ENCODE measurements at places on chromosomes 1 and 21. TPM values are rescaled to one million over a fixed set of nuclear protein-coding genes. Genes with fewer than 3 reads are reported as not detected.
A peak's percentile ranks its signal among the peaks of the same experiment; 100 is the strongest.

GRCh38 chr1:241706967-241707366 is 54.9 kb downstream of the WDR64 start:
- no peak overlapping the region for H3K4me3 ChIP-seq
- H3K27me3 ChIP-seq = no peaks in the 10 kb centered on the region
- no peaks in the 10 kb centered on the region for H3K36me3 ChIP-seq
- H3K27ac ChIP-seq = no peak overlapping the region
- DNase-seq = no peak

The XCL2 gene
- not detected for total RNA-seq

The ESRRG gene
- total RNA-seq = 1.8 TPM

The ZNF593OS gene
- total RNA-seq = not detected

The NBPF14 gene
- total RNA-seq = 13.2 TPM

GRCh38 chr1:55870106-55870505 is 654.9 kb upstream of the USP24 start:
- no peaks in the 10 kb centered on the region for H3K27me3 ChIP-seq
- no peak for DNase-seq
- no peak overlapping the region for H3K27ac ChIP-seq
- H3K36me3 ChIP-seq = no peaks in the 10 kb centered on the region
- peaks cover 15% of the 10 kb centered on the region for H3K4me1 ChIP-seq

GRCh38 chr1:68448365-68448764 is 1.4 kb downstream of the RPE65 start:
- DNase-seq = peak; percentile 22
- no peak overlapping the region for H3K4me3 ChIP-seq

DNA sequence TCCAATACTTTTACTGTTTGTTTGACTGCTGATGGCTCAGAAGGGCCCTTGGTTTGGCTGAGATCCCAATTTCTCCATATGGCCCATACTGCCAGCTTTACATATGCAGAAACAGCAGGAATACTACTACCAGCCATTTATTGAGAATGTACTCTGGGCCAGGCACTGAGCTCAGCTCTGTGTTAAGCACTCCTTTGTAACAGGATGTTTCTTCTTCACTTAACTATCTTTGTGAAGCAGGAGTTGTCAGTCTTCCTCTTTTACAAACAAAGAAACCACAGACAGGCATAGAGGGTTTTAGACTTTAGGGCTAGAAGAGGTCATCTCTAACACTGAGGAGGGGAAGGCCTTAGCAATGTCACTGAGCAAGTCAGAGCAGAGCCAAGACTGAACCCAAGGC is 8.3 kb downstream of the HMGCL start:
- peaks cover 20% of the 10 kb centered on the region for H3K36me3 ChIP-seq
- H3K27me3 ChIP-seq = no peaks in the 10 kb centered on the region
- H3K4me3 ChIP-seq = no peak overlapping the region
- DNase-seq = no peak
- no peak overlapping the region for H3K27ac ChIP-seq

DNA sequence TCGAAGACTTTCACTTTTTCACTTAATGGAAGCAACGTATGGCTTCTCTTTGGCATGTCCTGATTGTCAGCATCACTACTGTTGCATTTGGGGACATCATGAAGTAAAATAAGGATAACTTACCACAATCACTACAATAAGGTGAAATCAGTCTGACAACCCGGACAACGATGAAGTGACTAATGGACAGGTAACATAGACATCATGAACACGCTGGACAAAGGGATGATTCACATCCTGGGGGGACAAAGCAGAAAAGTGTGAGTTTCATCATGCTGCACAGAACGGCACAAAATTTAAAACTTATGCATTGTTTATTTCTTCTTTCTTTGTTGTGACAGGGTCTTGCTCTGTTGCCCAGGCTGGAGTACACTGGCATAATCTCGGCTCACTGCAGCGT is 53.9 kb downstream of the FH start:
- no peaks in the 10 kb centered on the region for H3K36me3 ChIP-seq
- no peak overlapping the region for H3K4me3 ChIP-seq
- no peak for DNase-seq
- no peak overlapping the region for H3K27ac ChIP-seq
- no peaks in the 10 kb centered on the region for H3K4me1 ChIP-seq

DNA sequence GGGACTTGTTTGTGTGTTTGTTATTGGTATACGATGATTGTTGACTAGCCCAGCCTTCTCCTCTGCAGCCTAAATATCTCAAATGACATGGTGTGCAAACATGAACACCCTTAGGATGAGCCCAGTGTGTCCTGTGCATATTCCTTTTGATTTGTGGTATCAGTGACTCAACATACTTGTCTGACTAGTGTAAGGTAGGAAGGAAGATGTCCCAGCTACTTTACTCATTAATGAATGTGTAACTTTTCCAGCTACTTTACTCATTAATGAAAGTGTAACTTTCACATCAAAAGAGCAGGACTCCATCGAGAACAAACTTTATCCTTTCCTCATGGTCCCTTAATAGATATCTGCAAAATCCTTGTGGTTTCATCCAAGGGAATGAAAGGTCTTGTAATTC is 2.7 kb upstream of the ZNF692 start:
- no peak overlapping the region for H3K4me3 ChIP-seq
- DNase-seq = no peak
- H3K36me3 ChIP-seq = 0 out of 2 replicates have a peak, but pooled peaks cover 3% of the 10 kb centered on the region

DNA sequence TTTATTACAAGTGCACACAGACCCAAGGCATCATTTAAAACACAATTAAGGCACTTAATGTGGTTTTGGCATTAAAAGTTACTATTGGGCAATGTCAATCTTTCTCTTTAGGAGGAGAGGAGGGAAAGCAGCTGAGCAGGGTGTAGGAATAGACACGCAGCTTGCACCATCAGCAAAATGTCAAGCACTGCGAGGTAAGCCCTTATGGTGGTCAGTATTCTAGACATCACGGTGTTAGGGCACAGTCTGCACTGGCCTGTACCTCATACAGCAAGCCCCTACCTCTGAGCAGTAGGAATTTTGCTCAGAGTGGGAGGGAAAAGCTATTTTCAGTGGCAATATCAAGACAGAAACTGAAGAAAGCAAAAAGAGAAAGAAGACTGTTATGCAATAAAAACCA is 62.0 kb upstream of the ESRRG start:
- peaks cover 34% of the 10 kb centered on the region for H3K4me1 ChIP-seq
- H3K4me3 ChIP-seq = no peak overlapping the region
- no peaks in the 10 kb centered on the region for H3K27me3 ChIP-seq
- DNase-seq = no peak

DNA sequence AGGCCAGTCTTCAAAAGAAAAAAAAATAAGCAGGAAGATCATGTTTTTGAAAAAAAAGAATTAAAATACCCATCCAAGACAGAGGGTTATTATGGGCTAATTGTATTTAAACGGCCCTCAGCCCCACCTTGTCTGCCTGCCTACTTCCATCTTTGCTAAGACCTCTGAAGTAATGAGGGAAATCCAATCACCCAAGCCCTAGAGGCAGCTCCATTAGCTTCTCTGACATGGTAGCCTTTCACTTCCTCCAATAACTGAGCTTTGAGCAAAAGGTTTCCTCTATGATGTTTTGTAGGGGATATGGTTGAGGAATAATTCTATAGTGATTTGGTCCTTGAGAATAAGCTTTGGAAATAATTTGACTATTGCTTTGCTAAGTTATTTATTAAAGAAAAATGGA is 178.2 kb upstream of the SGIP1 start:
- peak overlapping the region; percentile 81 for H3K27ac ChIP-seq
- DNase-seq = no peak
- H3K27me3 ChIP-seq = no peaks in the 10 kb centered on the region

- 0 out of 2 replicates have a peak, but pooled peaks cover 3% of the 10 kb centered on the region for H3K4me1 ChIP-seq
- no peak overlapping the region for H3K27ac ChIP-seq
- no peaks in the 10 kb centered on the region for H3K27me3 ChIP-seq
- DNase-seq = no peak
- no peaks in the 10 kb centered on the region for H3K36me3 ChIP-seq
Observed at GRCh38 chr1:22738522-22738921, 27.9 kb downstream of the EPHB2 start.

The TDRD5 gene
- total RNA-seq = 0.66 TPM

- H3K36me3 ChIP-seq = no peaks in the 10 kb centered on the region
- H3K4me3 ChIP-seq = no peak overlapping the region
- H3K27ac ChIP-seq = no peak overlapping the region
Observed at GRCh38 chr1:161503394-161503748, 1.9 kb upstream of the FCGR2A start.

GRCh38 chr1:31541194-31541593 is 35.1 kb upstream of the TINAGL1 start:
- peaks cover 3% of the 10 kb centered on the region for H3K36me3 ChIP-seq
- DNase-seq = no peak
- no peak overlapping the region for H3K4me3 ChIP-seq
- H3K4me1 ChIP-seq = no peaks in the 10 kb centered on the region
- peaks cover 16% of the 10 kb centered on the region for H3K27me3 ChIP-seq

The LINGO4 gene
- total RNA-seq = not detected

DNA sequence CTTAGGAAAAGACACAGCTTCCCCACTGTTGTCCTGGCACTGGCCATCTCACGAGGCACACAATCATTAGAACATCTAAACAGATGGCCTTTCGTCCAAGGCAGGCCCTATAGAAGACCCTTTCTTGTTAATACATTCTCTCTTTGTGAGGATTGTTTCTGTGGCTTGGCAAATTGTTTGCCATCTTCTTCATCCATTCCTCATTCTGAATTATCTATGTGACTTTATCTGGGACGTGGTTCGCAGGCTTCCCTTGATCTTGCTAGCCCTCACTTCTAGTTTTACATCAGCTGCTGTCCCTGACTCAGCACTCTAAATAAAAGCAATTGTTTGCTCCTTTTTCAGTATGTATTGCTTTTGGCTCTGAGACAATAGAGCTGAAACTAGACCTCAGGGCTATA is 101.1 kb upstream of the ZC3H11B start:
- DNase-seq = no peak
- no peaks in the 10 kb centered on the region for H3K36me3 ChIP-seq
- H3K4me1 ChIP-seq = 0 out of 2 replicates have a peak, but pooled peaks cover 2% of the 10 kb centered on the region

The FAM229A gene
- total RNA-seq = 6.7 TPM

The TNNT2 gene
- total RNA-seq = 7.9 TPM

The CD5L gene
- not detected for total RNA-seq

DNA sequence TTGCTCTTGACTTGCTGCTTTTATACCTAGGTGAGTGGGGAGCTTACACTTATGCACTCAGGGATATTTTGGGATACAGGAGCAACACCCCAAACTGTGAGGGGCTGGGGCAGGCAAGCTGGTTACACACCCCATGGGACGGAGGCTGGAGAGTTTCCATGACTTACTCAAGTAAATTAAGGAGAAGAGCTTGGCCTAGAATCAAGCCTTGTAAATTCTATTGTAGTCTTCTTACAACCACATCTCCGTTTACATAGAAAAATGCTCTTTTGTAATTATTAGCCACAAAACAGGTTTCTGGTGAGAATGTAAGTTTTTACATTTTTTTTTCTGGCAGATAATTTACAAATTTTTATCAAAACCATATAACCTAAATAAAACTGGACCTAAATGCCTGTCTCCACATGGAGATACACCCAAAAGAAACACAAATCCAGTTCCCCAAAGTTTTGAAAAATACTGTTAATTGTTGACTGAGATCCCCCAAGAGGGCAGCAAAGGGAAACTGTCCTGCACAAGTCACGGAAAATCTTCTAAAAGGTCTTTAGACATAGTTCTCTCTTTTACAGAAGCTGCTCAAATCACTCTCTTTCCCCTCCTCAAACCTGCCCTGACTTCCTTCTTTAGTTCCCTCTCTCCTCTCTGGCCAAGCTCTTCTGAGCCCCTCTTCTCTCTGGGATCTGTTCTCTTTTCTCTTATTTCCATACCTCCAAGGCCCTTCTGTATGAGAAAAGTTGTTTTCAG is 134.0 kb downstream of the HIVEP3 start:
- H3K4me1 ChIP-seq = peaks cover 7% of the 10 kb centered on the region
- DNase-seq = no peak
- no peak overlapping the region for H3K27ac ChIP-seq
- H3K27me3 ChIP-seq = peaks cover 2% of the 10 kb centered on the region
- H3K4me3 ChIP-seq = no peak overlapping the region

The LIX1L gene
- total RNA-seq = 3.0 TPM

The SPTA1 gene
- 0.09 TPM for total RNA-seq

DNA sequence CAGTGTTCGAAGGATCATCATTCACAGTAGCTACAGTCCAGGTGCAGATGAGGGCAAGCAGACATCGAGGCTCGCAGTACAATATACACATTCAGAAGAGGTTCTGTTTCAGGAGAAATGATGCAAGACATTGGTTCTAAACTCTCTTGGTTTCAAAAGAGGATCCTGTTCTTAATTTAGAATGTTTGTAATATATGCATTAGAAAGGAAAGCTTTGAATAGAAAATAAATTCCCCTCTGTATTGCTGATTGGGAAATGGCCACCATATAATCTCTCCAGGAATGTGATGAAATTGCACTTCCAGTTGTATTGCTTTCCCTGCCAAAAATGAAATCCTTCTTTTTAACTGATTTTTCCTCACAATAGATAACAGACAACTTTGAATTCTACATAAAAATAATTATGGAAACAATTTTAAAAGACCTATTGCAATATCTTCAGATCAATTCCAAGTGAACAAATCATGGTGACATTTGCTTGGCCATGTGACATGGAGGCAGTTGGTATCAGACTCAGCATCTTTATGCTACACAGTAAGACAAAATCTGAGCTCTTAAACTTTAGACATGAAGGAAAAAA is 27.6 kb upstream of the SIPA1L2 start:
- no peaks in the 10 kb centered on the region for H3K36me3 ChIP-seq
- no peaks in the 10 kb centered on the region for H3K27me3 ChIP-seq
- H3K4me3 ChIP-seq = no peak overlapping the region
- no peak for DNase-seq
- H3K27ac ChIP-seq = no peak overlapping the region
- peaks cover 8% of the 10 kb centered on the region for H3K4me1 ChIP-seq

GRCh38 chr1:50978852-50979781 is 9.1 kb downstream of the CDKN2C start:
- H3K36me3 ChIP-seq = no peaks in the 10 kb centered on the region
- peak overlapping the region; percentile 60 for H3K4me3 ChIP-seq
- no peak for DNase-seq
- peaks cover 20% of the 10 kb centered on the region for H3K4me1 ChIP-seq
- no peak overlapping the region for H3K27ac ChIP-seq
- peaks cover 95% of the 10 kb centered on the region for H3K27me3 ChIP-seq

DNA sequence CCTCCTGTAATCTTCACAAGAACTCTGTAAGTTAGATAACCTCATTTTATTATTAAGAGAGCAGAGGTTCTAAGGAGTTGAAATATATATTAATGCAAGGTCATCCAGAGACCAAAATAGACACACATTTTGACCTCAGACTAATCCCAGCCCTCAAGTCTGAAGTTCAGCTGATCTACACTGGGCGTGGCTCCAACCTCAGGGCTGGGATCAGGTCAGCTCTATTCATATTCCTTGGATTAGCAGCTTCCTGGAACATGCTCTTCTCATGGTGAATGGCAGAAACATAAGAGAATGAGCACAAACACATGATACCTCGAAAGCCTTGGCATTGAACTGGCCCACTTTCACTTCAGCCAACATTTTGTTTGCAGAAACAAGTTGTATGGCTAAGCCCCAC is 200.8 kb upstream of the ST6GALNAC5 start:
- no peak for DNase-seq
- H3K4me1 ChIP-seq = no peaks in the 10 kb centered on the region
- no peak overlapping the region for H3K27ac ChIP-seq
- H3K36me3 ChIP-seq = no peaks in the 10 kb centered on the region
- no peak overlapping the region for H3K4me3 ChIP-seq
